ENCODE measurements at places on chromosomes 12 and 14.

- no peak for DNase-seq
These were observed 282.4 kb downstream of the ZFP36L1 start for GRCh38 chr14:68510201-68511128.

- no peak for DNase-seq
These were observed 33.5 kb downstream of the SLC6A12 start for GRCh38 chr12:180445-180844.

- DNase-seq: no peak
These were observed 17.1 kb downstream of the POMT2 start for GRCh38 chr14:77303417-77304156.

GRCh38 chr14:65297744-65298143 lies 114.8 kb upstream of the FUT8 start:
- no peak for DNase-seq

GRCh38 chr12:123152833-123153232 lies 1.9 kb upstream of the PITPNM2 start:
- no peak for DNase-seq

DNA sequence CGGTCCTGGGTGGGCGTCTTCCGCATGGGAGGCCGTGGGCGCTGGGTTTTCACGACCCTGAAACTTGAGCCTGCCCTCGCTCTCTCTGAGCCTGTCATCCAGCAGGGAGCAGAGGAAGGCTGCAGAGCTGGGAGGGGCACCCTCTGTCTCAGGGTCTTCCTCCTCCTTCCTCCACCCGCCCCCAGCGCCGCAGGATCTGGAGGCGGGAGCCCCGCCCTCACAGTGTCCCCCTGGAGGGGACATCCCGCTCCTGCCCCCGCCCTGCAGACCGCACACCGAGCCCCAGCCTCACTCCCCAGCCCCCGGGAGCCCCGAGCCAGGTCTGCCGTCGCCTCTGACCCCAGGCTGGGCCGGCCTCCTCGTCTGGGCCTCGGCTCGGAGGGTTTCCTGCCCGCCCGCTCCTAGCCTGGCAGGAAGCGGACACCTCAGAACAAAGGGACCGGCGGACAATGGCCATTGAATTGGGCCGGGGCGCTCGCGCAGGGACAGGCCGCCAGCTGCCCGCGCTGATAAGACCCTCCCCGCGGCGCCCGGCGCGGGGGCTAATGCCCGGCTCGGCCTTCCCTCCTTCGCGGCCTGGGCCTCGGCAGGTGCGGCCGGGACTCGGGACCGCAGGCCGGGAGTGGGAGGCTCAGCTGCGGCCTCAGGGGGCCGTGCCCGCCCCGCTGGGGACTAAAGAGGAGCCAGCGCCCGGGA lies 15.3 kb upstream of the NUDT14 start:
- DNase-seq: no peak

GRCh38 chr12:110316861-110317260 lies 35.8 kb downstream of the ATP2A2 start:
- DNase-seq: no peak

DNA sequence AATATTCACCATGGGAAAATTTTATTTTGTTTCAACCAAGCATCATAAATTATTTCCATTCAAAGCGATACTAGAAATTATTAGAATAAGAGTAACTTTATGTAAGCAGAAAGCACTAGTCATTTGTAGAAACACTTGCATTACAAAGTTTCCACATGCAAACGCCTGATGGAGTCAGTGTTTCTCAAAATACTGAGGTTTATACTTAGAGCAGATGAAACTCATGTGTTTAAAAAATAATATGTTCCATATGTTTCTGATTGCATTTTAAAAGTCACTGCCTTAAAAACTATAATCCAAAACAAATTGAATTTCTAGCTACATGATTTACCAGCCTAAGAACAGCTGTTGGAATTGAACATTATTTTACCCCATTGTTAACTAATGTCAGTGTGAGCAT lies 1246.4 kb downstream of the SLC16A7 start:
- no peak for DNase-seq

DNA sequence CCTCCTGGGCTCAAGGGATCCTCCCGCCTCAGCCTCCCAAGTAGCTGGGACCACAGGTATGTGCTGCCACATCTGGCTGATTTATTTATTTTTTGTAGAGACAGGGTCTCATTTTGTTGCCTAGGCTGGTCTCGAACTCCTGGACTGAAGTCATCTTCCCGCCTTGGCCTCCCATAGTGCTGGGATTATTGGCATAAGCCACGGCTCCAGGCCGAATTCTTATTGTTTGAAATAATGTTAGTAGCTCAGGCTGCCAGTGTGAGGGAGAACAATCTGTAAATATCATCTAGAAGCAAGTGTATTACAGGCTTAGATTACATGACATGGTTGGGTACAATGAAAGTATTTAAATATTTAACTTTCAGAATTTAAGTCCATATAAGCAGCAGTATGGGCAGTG lies 8.2 kb downstream of the ACTR6 start:
- no peak for DNase-seq

GRCh38 chr12:102023343-102023930 lies 38.4 kb downstream of the WASHC3 start:
- no peak for DNase-seq

GRCh38 chr14:73741876-73742519 lies 27.8 kb upstream of the PNMA1 start:
- no peak for DNase-seq

- DNase-seq: no peak
These were observed 127.4 kb upstream of the EGLN3 start for GRCh38 chr14:34078117-34078743.

- no peak for DNase-seq
These were observed 82.5 kb downstream of the NT5DC3 start for GRCh38 chr12:103758310-103759089.

DNA sequence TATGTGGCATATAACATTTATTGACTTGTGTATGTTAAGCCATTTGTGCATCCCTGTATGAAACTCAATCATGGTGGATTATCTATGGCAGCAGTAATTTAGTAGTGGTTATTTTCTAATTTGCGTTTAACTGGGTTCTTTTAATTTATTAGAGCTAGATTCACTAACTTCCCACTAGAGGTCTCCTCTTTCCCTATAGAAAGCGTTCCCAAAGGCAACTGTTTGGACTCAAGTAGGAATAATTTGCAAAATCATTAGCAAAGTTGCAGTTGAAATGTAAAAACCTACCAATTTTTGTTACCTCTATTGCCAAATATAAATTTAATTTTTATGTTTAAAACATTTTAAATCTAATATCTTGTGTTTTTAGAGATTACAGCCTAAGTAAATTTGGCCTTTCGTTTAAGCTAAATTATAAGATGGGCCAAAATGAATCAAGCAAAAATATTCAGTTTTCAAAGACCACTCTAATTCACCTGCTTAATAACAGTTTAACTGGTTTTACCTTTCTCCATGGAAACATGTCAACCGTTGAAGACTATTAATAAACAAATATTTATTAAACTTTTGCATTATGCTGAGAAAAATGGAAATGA lies 6.0 kb downstream of the DMAC2L start:
- no peak for DNase-seq

DNA sequence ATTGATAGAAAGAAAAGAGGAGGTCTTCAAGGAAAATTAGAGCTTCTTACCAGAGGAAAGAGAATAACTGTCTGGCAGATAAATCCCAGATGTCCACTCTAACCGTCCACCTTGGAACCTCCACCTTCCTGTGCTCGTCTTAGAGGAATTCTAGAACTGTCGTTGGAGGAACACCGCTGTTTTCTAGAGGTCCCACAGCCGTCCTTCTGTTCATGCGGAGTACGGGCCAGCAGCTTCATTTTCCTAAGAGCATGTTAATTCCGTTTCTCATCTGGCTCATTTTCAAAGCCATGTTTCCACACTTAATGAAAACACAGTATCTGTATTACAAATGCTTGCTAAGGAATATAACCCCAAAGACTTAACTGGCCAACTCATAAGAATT lies 107.9 kb upstream of the ESRRB start:
- DNase-seq: no peak

GRCh38 chr12:88993651-88994050 lies 358.6 kb downstream of the DUSP6 start:
- no peak for DNase-seq

DNA sequence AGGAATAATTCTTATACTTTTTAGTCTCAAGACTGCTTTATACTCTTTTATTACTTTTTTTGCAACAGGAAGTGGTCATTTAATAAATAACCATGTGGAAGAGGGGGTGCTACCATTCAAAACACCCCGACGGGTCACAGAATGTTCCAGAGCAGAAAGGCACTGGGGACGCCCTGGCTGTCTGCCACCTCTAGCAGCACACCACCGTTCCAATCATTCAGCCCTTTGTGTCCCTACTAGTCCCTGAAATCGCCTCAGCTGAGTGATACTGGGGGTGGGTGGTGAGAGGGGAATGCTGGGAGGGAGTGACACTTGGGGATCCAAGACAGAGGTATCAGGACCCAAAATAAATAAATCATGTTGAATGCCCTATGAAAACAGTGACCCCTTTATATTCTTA lies 52.4 kb downstream of the MON2 start:
- DNase-seq: no peak

- DNase-seq: no peak
These were observed 58.2 kb downstream of the SETD3 start for GRCh38 chr14:99422228-99423010.

DNA sequence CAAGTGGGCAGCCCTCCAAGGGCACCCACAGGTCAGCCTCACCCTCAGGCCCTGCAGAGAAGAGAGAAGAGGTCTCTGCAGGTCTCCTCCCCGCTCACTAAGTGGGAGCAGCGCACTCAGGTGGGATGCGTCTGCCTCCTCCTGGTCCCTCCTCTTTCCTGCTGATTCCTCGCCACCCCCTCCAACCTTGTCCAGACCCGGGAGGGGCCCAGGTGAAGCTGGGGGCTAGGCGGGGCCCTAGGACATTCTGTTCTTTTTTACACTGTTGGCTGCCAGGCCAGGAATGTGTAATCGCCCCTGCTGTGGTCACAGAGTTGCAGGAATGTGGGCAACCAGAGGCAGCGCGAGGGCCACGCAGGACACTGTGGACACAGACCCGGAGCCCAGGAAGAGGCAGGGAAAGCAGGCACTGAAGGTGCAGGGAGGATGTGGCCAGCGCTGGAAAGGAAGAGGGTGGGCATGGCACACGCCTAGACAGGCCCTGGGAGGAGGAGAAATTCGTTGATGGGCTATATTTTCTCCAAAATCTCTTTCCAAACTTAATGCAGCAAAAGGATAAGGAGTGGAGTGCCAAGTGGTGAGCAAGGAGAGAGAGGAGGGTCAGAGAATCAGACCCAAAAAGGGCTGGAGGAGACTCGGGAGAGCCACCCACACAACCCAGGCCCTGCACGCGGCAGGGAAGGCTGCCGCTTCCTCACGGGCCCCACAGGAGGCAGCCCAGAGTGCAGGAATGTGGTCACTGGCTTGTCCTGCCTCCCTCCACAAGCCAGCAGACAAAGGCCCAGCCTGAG lies 911 bp upstream of the SCNN1A start:
- DNase-seq: no peak

DNA sequence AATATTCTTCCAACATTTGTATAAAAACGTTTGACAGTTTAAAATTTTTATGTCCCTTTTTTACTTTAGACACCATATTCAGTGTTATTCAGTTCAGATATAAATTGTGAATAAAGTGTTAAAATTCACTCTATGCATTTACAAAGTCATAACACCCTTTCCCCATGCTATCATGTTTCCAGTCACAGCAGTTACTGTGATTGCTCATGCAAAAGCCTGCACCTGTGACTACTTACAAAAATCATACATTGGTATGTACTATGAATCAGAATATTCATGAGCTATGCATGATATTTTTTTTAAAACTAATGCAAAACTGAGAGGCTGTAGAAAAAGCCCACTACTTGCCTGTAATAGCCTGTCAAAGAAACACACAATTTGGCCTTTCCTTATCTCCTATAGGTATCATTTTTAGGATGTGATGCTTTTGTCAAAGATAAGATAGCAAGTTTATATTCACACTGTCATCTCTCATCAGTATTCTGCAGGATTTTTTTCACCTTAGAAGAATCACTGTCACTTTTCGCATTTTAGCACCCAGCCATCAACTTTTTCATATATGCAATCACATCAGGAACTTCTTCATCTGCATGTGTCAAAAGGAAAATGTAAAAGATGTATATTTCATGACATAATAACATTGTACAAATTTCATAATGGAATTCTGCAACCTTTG lies 443.2 kb downstream of the C12orf50 start:
- no peak for DNase-seq

DNA sequence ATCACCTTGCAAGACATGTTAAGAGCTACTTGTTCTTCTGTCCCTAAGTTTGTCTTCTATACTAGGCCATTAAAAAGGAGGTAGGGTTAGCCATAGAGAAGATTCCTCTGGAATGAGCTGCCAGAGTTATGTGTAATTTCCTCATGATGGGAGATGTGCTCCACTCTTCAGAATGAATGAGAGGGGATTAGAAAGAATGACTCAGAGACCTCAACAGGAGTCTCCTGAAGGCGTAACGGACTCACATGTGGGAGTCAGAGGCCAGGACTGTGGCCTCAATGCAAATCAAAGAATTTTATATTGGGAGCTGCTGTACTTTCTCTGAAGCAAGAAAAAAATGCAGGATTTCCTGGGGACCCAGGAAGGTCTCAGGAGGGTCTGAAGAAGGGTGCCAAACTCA lies 87.8 kb upstream of the ATXN7L3B start:
- DNase-seq: no peak

- DNase-seq: no peak
These were observed 1.6 kb downstream of the LTB4R start for GRCh38 chr14:24312736-24313507.

DNA sequence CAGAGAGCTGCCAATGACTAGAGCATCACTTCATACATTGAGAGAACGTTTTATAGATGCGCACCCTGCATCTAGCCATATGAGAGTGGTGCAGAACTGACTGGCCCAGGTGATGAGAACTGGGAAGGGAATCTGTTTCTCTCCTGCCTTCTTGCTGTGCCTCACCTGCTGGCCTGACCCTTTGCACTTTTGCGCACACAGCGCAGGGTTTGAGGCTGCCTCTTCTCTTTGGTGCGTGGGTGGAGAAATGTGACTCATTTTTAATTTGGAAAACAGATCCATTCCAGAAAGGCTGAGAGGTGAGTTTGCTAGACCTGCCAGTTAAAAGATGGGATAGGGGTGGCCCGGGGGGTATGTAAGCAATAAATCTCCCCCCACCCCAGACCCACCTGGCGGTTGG lies 453 bp upstream of the ESRRB start:
- no peak for DNase-seq

- no peak for DNase-seq
These were observed 604 bp downstream of the HCFC2 start for GRCh38 chr12:104064842-104065427.

- DNase-seq: no peak
These were observed 228.0 kb upstream of the RGS6 start for GRCh38 chr14:71704210-71704609.

GRCh38 chr12:106101803-106102202 lies 37.0 kb downstream of the NUAK1 start:
- no peak for DNase-seq

DNA sequence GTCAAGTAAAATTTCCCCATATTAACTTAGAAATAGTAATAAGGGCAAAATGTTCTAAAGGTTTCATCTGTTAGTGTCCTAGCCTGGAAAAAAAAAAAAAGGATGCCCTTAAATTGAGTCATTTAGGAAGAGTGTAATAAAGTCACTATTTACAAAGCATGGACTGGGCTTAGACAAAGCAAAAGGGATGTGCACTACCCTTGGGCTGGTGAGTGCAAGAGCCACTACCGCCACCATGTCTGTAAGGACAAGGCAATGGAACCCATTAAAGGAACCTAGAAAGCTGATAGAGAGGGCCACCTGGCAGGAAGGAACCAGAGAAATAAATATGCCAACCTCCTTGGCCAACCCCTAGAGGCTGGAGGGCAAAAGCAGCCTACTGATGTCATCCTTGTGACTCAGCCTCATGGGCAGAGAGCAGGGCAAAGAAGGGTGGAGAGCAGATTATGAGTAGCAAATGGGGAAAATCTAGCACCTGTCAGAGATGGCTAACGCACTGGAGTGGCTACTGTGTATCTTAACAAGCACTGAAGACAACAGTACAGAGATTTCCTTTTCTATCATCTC lies 59.5 kb upstream of the FUT8 start:
- DNase-seq: no peak

All from stimulated activated CD4-positive, alpha-beta T cell treated with anti-CD3 and anti-CD28 coated beads, Interleukin-1b, Interleukin-23, amount 100 ng/mL, for 4 hours (primary cell).